Fibroblast of skin of abdomen (primary cell): ENCODE measurements at places on chromosomes 16 and 17.

DNA sequence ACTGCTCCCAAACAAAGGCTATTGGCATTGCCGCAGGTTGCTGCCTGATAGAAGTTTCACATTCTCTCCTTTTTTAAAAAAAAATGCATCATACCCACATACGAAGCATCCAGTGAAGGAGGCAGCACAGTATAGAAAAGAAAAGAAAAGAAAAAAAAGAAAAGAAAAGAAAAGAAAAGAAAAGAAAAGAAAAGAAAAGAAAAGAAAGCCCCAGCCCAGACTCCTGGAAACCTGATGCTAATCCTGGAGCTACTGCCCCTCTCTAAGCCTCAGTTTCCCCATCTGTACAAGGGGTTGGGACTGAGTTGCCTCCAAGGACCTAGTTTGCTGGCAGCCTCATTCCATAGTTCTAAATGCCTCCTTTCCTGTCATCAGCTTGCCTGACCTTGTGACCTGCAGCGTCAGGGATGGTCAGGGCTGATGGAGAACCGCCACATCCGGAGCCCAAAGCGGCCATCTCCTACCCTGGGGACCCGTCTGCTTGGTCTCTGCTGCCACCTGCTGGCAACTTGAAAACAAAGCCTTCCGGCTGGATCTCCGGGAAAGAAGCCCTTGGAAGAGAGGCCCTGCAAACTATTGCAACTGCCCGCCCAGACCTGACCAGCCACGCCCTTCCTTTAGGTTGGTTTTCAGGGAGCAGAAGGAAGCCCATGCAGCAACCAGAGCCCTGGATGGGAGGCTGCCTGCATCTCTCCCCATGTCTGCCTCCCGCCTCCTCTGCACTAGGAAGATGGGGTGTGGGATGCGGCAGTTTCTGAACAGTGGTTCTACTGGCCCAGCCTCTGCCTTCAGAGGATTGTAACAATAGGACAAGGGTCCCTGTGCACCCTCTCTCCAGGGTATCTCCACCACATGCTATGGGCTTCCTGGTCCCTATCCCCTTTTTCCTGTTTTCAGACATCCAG is 13.0 kb downstream of the AIPL1 start:
- DNase-seq = peak; percentile 66

DNA sequence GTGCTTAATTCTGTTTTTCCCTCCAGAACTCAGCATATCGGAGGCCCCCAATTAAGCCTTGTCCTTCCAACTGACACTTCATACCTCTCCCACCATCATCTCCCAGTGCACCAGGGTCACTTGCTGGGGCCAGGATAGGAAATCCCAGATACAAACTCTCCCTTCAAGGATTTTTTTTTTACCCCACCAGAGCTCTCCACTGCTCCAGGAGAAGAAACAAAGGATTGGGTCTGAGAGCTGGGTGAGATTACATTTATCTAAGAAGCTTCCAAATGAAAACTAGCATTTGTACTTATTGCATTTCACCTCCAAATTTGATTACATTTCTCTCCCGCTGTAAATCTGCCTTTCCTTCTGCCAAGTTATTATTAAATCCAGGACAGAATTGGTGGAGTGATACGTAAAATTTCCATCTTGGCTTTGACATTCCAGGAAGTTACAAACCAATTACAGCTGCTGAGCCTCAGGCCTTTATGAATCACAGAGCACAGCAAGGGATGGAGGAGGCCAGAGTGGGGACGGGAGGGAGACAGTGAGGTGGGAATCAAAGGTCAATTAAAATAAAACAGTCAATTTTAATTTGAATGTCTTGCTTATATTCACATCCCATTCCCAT is 123.5 kb downstream of the USP31 start:
- peak; percentile 1 for DNase-seq

GRCh38 chr17:61574542-61575351 is 16.3 kb downstream of the NACA2 start:
- peak; percentile 41 for DNase-seq

DNA sequence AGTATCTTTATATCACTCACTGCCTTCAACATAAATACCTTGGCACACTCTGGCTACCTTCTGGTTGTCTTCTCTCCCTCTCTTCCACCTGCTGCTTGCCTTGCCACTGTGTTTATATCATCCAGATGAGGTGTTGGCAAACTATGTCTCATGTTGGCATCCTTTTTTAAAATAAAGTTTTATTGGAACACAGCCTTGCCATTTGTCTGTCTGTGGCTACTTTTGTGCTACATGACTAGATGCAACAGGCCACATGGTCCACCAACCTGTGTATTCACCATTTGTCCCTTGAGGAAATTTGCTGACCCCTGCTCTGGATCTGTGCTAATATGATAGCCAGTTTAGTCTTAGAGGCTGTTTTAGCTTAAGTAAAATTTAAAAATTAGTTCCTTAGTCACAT is 36.8 kb downstream of the NSRP1 start:
- DNase-seq = no peak
